NCI-H1048 (cell line): ENCODE measurements at places on chromosomes 5 and 9.

DNA sequence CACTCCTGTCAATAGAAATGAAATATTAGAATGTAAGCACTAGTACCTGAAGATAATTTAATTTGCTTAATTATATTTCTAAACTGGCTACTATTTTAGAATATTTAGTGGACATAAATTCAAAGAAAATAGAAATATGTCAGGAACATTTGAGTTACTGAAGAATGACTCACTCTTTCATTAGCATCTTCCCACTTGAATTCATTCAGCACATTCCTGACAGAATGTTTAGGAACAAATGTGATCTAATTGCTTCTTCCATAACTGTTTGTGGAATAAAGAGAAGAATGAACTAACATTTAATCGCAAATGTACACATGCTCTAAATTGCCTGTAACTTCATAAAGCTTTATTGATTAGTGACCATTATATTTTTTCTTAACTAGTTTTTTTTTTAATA lies 306.2 kb upstream of the ADAMTSL1 start:
- no peak for DNase-seq

DNA sequence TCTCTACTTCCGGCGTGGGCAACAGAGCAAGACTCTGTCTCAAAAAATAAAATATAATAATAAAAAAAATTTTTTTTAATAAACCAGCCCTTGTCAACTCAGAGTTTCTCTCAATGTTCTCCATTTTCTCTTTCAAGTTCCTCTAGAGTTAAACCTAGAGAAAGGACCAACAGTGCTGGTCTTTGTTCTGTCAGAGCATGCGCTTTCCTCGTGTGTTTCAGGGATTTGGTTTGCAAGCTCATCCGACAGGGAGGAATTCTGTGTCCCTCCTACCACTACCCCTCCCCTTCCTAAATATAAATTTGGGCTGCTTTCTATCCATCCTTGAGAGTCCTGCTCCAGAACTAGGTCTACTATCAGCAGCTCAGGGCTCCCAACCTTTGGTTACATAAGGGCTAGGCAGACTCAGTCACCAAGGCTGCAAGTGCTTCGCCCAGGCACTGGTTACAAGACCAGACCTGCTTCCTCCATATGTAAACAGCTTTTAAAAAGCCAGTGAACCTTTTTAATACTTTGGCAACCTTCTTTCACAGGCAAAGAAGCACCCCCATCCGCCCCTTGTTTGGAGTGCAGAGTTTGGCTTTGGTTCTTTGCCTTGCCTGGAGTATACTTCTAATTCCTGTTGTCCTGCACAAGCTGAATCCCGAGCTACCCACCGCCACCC lies 13.5 kb downstream of the SETX start:
- DNase-seq = no peak

GRCh38 chr5:88845081-88845697 lies 37.8 kb downstream of the MEF2C start:
- DNase-seq = no peak

DNA sequence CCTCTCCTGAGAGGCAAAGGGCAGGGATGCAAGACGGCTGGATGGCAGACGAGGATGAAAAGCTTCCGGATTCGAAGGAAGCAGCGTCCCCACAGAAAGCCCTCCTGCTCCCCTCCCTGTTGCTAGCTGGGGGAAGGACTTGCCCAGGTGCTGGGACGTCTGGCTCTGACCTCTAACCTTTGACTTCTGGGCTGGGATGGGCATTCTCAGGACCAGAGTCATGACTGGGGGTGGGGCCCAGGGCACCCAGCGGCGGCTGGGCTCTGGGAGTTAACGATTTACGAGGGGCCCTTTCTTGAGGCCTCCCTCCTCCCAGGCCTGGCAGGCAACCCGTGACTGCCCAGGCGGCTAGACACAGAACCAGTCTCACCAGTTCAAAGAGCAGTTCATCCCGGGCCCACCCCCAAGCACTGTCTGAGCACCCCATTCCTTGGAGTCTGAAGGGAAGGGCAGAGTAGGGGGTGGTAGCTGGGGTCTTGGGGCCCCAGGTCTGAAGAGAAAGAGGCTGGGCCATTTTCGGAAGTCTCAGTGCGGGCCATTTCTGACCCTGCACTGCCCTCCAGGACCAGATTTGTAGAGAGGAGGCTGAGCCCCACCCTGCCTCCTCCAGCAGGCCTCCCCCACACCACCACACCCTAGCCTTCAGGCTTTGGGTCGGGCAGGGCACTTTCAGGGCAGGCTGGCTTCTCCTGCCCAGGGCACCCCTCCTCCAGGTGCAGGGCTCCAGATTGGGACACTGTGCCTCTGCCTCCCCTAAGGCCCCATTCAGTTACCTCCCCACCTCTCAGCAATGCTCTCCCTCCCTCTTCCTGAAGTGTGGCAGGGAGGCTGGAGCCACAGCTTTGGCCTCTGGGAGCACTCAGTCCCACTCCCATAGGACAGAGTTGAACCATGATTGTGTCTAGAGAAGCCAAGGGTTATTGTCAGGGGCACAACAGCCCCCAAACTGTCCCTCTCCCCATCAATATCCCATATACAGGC lies 5.0 kb upstream of the CXXC5 start:
- no peak for DNase-seq

DNA sequence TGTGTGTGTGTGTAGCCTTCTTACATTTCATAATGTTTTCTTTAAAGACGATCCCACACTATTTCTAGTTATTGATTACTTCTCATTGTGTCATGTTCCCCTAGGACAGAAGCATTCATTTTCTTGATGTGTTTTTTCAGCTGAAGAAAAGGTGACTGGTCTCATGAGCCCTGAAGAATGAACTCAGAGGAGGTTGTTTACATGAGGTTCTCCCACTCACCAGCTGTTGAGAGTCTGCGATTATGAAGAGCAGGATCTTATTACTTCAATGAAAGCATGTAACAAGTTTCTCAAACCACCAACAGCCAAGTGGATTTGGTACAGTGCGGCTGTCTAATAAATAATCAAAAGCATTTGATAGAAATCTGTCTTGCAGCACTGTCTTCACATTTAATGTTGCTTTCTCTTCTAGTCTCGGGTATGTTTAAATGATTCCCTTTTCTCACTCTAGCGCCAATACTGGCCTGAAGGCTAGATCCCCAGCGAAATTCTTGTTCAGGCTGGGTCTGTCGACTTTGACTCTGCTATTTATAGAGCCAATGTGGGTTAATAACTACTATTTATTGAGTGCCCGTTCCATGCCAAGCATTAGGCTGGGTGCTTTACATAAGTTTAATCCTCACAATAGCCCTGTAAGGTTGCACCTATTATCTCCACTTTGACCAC lies 9.6 kb upstream of the FSD1L start:
- no peak for DNase-seq

GRCh38 chr9:132142924-132143323 lies 18.9 kb upstream of the NTNG2 start:
- no peak for DNase-seq
